ENCODE measurements at places on chromosomes 6 and 20. TPM values are rescaled to one million over a fixed set of nuclear protein-coding genes. Genes with fewer than 3 reads are reported as not detected.

- DNase-seq: no peak
Measured at GRCh38 chr20:59776059-59776603, 157.3 kb downstream of the SYCP2 start.

- DNase-seq: no peak
Measured at GRCh38 chr6:109166673-109167072, 71.4 kb downstream of the CEP57L1 start.

- no peak for DNase-seq
Measured at GRCh38 chr6:136103763-136104311, 146.3 kb downstream of the MTFR2 start.

GRCh38 chr6:37528541-37528940 lies 28.8 kb upstream of the CCDC167 start:
- DNase-seq: no peak

- DNase-seq: no peak
Measured at GRCh38 chr6:3522561-3523260, 65.9 kb upstream of the SLC22A23 start.

GRCh38 chr6:36740818-36741179 lies 43.2 kb downstream of the RAB44 start:
- no peak for DNase-seq

DNA sequence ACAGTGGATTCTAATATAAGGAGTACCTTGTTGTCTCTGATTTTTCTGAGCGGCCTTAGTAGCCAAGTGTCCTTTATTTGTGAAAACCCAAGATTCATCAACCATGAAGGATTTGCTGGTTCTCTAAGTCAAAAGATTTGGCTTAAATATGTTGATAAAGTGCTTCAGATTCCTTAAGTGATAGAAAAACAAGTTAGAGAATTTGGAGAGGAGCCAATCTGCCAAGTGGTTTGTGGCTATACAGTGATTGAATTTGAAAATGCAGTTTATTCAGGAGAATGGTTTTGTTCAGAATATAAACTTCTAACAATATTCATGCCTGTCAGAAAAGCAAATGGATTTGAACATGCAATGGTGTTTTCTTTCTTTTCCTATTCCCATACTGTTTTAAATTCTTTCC lies 54.8 kb downstream of the CAP2 start:
- no peak for DNase-seq

DNA sequence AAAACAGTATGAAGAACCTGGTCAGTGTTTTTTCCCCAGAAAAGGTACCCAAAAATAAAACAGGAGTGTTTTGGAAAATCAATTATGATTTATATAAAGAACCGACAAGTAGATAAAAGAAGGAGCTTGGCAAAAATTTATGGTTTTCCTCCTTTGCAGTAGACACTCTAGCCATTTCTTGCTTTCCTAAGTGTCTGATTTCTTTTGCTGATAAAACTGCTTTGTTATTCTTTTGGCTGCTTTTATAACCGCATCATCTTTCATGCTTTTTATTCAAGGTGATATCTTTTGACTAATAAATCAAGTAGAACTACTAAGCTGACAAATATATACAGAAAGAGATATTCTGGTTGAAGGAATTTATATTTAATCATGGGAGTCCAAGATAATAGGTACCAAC lies 16.6 kb downstream of the ATG5 start:
- no peak for DNase-seq

GRCh38 chr20:4045741-4046140 lies 30.4 kb upstream of the RNF24 start:
- DNase-seq: no peak

The ADGRG6 gene
- not detected for total RNA-seq

The C2 gene
- total RNA-seq: 0.30 TPM

The SEL1L2 gene
- not detected for total RNA-seq
